ENCODE measurements at places on chromosomes 7 and 10.

DNA sequence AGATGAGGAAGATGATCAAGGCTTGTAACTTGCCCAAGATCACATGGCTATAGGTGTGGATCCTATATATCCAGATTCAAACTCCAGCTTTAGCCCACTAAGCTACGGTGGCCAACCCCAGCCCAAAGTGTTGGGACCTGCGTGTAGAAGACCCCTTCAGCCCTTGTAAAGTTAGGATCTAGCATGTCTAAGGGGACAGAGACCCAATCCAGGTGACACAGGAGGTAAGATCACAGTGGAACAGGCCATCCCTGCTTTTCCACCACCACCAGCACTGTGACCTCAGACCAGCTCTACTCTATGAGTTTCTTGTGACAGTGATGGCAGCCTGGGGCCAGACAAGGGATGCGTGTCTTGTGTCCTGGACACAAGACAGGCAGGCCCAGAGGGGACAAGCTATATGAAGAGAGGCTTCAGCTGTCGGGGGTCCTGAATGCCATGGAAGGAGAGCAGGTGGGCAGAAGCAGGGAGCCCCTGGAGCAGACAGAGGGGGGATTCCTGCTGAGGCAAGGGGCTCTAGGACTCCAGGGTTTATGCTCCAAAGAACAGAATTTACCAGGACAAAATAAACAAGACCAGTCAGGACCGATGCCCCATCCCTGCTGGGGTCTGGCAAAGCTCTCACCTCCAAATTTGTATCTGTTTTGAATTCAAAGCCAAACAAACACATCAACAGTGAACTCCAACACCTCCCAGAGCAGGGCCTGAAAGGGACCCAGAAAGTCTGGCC, 10.4 kb downstream of the GPRIN2 start:
- DNase-seq: no peak

DNA sequence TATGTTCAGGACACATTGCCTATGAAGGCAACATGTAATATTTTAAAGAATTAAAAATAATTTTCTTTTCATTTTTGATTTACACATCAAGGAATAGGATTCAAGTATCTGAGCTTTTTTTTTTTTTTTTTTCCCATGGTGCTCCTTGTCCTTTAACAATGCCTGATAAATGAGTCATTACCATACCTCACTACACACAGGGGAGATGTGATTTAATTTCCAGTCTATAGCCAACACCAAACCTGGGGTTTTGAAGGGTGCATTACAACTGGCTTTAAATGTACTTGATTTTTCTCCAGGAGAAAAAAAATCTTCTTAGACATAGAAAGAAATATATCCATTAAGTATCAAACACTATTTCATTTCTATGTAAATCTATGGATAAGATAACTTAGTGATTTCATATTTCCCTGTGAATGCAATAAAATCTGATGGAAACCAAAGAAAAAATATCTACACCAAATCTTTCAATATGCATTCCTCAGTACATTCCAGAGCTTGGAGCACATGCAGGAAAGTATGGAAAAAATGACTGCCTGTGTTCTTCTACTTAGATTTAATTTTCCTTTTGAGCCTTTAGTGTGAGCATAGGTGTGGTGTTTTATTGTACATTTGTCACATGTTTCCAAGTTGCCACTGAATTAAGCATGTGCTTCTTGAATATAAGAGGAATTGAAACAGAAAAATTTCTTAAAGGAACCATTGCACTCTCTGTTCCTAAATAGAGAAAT, 204.8 kb upstream of the MEOX2 start:
- peak; percentile 41 for DNase-seq

DNA sequence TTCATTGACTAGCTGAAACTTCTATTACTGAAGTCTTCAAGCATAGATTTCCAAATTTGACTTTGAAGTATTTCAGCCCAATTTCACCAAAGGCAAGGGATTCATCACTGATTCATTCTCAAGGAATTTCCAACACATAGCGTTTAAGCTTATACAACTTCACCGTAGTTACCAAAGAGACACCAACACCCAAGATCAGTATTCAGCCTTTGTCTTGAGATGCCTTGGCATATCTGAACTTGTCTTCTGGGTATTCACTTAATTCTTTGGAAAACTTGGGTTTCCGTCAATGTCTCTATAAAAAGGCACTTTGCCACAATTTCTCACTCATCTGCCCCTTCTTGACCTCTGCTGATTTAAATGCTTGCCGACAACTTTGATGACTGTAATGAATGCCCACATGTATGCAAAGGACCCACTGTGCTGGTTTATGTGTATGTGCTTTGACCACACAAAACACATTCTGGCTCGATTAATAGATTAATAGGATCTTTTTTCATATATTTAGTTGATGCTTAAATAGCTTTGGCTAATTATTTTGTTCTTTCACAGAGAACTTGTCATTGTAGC, 49.6 kb downstream of the TES start:
- DNase-seq: peak; percentile 87

GRCh38 chr10:35079763-35080162, 10.4 kb downstream of the CUL2 start:
- DNase-seq: peak; percentile 70

DNA sequence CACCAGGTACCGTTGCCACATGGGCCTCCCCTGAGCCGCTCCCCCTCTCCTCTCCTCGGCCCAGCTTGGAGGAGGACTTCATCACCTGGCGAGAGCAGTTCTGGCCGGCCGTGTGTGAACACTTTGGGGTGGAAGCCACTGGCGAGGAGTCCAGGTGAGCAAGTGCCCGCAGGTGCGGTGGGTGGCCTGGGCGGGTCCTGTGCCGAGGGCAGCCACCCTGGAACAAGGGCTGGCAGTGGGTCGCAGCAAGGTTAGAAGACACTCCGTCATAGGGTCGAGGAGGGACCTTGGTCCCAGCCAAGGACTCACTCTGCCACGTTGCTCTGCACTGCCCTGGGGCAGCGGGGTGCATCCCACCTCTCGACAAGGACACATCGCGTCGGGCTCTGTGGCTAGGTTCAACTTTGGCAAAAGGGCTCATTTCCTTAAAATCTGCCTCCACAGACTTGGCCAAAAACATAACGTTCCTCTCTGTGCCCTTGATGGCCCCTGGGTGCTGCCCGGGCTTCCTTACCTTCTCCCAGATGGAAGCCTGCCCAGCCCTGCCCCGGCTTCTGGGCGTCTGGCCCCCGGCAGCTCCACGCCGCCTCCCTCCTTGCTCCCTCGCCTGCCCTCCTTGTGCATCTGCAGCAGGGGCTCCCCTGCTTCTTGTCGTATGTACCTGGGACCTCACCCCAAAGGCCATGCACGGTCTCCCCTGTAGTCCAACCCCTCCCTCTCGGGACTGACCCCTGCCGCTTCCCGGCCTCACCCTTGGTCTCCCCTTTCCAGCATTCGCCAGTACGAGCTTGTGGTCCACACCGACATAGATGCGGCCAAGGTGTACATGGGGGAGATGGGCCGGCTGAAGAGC, 12.7 kb downstream of the TMEM120A start:
- no peak for DNase-seq

- DNase-seq: no peak
These were observed 173.7 kb upstream of the PRPS1L1 start for GRCh38 chr7:18201350-18201749.

DNA sequence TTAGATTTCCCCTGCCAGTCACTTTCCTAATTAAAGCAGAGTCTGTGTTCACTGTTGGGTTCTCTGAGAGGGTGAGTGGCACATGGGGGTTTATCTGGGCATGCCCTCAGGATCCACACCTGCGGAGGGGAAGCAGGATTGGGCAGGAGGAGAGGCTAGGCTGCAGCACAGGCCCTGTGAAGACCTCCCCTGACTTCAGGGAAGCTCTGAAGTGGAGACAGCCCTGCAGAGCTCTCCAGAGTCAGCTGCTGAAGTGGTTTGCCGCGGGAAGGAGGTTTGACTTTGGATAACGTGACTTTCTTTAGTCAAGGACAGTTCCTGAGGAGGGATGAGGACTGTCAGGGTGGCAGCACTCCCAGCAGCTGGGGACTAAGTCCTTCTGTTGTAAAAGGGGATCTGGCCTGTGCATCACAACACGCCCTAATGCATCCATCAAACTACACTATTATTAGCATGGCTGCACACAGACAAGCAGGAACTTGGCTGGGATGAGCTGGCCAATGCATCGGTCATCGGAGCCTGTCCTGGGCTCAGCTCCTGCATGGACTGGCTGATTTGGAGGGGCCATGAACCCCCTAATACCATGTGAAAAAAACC, 50.9 kb upstream of the LEP start:
- DNase-seq: no peak

DNA sequence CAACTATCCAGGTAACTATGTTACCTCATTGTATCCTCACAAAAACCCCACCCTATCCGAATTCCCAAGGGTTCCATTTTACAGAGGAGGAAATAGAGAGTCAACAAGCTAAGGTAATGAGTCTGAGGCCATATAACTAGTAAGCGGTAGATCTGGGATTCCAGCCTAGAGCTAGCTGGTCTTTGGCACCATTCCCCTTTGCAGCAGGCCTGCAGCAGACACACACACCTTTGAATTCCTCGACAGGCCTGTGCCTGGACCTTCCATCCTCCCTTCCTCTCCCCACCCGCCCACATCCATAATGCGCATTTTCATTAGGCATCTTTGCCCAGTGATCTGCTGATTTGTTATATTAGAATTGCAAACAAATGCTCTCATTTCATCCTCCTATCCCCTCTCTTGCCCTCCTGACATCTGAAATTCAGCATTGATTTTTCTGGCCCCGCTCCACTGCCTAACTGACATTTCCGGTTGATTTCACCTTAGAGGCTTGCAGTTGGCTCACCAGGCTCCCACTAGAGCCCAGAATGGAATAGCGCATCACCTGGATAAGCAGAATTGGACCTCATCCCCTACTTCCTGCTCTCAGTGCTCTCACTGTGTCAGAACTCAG, 129.5 kb downstream of the PLXNA4 start:
- no peak for DNase-seq

DNA sequence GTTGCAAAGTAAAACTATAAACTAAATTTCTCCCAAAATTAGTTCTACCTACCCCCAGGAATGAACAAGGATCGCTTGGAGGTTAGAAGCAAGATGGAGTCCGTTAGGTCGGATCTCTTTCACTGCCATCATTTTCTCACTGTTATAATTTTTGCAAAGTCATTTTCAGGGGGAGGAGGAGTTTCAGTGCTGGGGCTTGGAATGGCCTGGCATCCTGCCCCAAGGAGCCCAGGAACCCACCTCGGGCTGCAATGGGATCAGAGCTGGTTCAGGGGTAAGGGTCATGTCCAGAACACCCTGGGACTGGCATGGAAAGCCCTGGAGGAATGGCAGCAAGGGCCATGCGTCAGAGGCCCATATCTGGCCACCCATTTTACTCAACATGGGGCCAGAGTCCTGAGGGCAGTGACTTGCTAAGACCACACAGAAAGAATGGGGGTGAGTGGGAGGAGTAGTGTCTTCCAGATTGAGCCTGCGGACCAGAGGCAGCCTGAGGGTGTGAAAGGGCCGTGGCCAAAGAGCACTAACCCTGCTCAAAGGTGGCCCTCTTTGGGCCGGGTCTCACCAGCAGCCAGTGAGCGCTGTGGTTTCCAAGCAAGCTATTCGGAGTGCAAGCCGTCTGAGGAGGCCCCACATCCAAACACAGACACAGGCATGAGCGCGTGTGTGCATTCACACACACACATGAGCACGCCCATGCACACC, 31.8 kb downstream of the GPRIN2 start:
- DNase-seq: peak; percentile 48

DNA sequence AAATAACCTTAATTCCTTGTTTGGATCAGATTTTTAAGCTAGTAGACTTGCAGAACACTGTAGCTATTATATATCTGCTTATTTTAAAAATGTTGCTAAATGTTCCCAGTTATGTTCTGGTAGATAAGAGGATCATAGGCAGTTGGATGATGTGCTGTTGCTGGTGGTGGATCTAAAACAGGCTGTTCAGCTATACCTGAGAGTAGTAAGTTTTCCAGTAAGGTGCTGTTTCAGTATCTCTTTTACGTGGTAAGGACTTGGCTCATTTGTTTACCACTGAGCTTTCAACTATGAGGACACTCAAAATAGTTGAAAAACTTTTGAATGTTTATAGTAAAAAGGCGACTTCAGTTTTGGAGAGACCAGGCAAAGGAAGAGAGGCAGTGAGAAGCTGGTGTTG, 180.9 kb downstream of the CDK14 start:
- DNase-seq: no peak

DNA sequence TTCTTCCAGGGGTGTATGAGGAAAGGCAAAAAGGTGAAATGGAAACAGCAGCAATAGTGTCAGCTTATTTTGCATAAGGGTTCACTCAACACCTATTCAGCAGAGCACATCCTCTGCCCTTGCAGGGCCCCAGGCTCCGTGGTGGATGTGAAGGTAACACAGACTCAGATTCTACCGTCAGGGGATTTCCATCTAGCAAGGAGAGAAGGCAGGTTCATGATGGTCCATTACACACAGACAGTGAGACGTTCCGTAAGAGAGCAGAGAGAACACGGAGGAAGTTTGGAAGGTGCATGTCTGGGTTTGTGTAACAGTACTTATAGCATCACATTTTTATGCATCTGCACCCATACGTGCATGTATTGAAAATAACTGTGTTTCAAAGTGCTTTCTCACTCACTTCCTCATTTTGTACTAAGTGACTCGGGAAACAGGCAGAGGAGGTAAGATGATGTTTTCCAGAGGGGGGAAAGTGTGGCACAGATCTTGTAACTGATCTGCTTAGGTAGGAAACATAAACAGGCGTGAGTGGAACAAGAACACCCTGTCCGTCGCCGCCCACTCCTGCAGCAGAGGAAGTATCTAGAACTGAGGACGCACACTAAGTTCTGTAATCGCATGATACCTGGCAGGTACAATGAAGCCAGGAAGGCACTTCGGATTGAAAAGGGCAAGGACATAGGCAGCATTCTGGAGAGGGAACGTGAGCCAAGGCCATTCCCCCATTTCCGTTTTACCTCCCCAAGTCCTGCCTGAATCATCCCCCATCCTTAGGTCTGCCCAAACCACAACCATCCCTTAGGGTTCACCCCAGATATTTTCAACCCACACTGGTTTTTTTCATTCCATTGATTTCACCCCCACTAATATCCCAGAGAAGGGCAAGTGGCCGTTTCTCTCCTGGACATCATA, 1.0 kb upstream of the ENO4 start:
- no peak for DNase-seq

- DNase-seq: no peak
These were observed 290.1 kb downstream of the TCERG1L start for GRCh38 chr10:131021246-131021895.

- DNase-seq: no peak
These were observed 7.3 kb downstream of the AGFG2 start for GRCh38 chr7:100546129-100546925.

- peak; percentile 63 for DNase-seq
These were observed 270.4 kb downstream of the HGF start for GRCh38 chr7:81499262-81500116.
